ENCODE measurements at places on chromosomes 6 and 20.

DNA sequence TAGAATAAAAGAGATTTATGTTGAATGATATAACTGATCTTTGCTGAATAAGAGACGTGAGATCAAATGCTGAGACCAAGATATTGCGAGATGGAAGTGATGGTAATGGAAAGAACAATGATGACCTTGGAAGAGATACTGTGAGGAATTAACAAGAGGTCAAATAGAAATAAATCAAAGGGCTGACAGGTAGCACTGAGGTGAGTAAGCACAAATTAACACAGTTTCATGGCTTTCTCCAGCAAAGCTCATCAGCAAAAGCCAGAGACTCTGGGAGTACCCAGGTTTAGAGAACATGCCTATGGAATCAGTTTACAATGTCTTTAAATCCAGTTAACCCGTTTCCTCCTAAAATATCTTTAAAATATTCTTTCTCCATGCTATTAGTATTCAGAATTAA lies 53.3 kb downstream of the POU3F2 start:
- DNase-seq: no peak

- DNase-seq: no peak
These were observed 180.4 kb downstream of the DHX35 start for GRCh38 chr20:39142407-39143096.

DNA sequence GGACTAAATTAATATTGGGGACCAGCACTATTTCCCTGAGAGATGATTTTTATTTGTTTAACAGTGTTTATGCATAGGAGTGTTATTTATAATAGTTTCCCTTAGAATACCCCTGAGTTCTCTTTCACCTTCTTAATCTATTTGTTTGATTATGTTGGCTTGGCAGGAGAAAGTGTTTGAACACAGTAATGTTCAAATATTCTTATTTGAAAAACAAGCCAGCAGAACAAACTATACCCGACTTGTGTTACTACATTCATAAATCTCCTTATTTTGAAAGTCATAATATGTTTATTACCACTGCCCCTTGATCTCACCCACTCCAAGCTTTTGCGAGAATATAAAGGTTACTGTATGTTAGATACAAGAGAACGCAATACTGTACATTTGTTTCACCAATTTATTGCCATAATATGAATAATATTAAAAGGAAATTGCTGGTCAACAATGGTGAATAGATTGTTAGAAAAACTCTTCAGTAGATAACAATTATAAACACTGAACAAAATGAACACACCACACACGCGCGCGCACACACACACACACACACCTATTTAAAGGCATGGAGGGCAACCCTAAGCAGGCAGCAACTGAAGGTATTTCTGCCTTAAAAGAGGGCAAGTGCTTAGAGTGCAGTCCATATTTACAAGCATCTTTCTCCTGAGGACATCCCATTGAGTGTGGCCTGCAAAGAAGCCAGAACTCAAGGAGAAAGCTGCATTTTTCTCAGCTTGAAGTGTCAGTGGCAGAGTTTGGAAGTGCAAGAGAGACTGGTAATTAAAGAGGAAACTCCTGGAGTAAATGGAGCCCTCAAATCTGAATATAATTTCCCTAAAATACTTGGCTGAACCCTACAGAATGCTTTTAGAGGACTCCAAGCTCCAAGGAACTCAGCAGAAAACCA lies 279.4 kb upstream of the MAN1A1 start:
- DNase-seq: no peak

- no peak for DNase-seq
These were observed 132.4 kb upstream of the ARMC2 start for GRCh38 chr6:108715832-108716231.

GRCh38 chr20:9912858-9913434 lies 74.1 kb upstream of the PAK5 start:
- no peak for DNase-seq

DNA sequence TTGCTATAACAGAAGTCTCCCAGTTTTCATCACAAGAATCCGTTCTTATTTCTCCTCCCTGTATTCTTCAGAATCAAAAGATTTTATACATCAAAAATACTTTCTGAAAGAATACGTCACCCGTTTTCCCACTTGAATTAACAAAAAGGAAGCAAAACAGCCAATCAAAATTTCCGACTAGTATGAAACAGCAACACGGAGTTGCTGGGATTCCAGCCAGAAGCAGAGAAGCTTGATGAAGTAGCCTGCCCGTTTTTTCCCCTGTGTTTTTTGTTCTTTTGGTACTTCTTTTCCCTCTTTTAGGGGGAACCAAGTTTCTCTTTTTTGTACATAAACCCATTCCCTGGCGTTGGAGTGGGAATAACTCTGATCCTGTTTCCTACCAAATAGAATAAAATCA lies 14.6 kb downstream of the TXLNB start:
- no peak for DNase-seq

- peak; percentile 69 for DNase-seq
These were observed 46.4 kb downstream of the MOCS1 start for GRCh38 chr6:39887692-39888450.

- no peak for DNase-seq
These were observed 6.3 kb upstream of the TGM3 start for GRCh38 chr20:2289475-2289874.

GRCh38 chr6:80214436-80215022 lies 108.1 kb downstream of the BCKDHB start:
- no peak for DNase-seq

GRCh38 chr6:90249034-90249433 lies 47.6 kb downstream of the BACH2 start:
- DNase-seq: no peak

DNA sequence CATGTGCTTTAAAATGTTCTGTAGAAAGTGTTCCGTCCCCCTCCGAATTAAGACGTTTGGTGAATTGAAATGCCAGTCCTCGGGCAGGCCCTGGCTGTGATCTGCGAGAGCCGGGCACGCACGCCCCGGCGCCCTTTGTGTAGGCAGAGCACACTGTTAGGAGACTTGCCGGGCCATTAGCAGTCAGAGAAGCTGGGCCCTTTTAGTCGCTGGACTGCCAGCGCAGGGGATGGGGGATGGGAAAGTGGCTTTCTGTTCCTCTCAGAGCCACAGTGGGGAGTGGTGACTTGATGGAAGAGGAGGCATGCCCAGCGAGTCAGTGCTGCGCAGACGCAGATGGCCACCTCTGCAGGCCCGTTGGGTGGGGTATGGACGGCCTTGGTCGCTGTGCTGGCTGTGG lies 2.2 kb downstream of the PPP1R3G start:
- peak; percentile 17 for DNase-seq

DNA sequence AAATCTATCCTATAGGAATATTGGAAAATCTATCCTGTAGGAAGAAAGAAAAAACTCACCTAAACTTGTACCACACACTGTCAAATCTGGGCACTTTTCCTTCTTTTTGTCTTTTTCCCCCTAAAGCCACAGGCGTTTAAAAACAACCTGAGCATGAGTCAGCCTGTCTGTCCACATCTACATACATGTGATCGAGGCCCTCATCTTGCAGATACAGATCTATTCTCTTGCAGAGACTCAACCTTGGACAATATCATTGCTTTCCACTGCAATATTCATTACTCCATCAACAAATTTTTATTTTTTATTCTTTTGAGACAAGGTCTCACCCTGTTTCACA lies 95.9 kb upstream of the IYD start:
- no peak for DNase-seq

DNA sequence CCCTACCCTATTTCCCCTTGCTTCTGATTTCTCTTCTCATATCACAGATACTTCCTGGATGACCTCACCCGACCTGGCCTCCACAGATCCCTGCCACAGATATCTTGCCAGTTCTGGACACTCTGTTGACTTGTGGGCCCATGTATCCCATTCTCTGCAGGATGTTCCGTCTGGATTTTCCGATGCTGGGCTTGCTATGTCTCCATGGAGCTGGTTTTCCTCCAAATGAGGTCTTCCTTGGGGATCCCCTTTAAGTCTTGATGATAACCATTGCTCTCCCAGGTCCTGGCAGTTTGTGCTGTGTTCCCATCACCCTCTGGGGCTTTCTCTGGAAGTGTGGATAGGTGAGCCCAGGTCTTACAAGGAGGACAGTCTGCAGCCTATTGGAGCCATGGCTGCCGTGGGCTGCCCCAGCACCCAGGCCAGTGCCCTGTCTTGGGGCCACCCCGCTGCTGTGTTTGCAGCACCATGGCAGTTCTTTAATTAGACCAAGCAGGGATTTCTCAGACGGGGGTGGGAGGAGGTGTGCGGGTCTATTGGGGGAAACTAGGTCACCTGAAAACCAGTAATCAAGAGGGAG lies 23.9 kb downstream of the PPP1R16B start:
- no peak for DNase-seq

DNA sequence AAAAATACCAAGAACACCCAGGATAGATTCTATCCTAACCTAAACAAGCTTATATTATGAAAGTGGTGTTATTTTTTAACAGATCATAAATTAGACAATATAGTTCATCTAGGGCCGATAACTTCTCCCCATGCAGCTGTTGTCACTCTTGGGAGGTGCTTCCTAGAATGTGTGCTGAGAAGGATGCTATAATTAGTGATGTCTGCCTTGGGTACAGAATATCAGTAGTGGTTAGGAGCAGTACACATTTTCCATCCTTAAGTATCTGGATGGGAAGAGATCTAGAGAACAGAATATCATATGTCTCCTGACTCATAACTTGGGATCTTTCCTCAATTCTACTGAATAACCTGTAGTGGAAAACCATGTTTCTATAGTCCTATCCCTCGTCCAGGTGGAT lies 214.5 kb downstream of the BCKDHB start:
- DNase-seq: no peak

DNA sequence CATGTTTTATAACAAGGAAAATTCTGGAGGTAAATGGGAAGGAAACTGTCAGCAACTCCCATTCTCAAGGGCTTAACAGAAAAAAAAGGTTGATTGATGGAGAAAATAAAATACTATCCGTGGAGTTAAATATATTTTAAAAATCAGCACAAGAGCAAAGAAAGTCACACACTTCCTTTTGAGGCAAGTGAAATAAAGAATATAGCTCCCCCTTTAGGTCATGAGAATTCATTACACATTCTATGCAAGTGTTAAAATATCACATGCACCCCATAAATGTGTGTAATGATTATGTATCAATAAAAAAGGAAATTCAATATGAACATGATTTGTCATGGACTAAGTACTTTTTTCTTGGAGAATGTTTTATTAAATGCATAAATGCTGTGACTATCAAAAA lies 349.2 kb downstream of the TPBG start:
- DNase-seq: no peak

DNA sequence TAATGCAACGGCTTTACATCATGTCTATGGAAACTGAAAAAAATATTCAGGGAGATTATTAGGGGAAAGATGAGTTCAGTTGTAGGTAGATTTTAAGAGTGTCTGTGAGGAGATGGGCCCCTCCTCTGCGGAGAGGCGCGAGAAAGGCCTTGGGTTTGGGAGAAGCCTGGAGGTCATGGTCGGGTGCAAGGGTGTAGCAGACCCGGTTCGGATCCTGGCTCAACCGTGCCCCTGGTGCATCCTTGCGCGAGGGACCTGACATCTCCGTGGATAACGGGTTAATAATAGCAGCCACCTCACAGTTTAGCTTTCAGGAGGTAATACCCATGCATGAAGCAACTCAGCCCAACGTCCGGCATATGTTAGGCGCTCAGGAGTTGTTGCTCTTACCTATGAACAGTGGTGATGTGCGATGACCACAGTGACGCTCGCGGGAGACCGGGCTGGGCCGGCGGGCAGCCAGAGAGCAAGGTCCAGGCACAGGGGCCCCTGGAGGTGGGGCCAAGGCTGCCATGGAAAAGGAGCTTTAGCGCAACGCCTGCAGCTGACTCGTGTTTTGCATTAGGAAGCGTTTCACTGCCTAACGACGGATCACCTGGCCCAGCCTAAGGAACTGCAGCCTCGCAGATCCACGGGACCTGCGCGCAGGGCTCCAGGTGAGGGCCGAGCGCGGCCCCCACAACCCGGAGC lies 146.4 kb upstream of the ARID1B start:
- no peak for DNase-seq

DNA sequence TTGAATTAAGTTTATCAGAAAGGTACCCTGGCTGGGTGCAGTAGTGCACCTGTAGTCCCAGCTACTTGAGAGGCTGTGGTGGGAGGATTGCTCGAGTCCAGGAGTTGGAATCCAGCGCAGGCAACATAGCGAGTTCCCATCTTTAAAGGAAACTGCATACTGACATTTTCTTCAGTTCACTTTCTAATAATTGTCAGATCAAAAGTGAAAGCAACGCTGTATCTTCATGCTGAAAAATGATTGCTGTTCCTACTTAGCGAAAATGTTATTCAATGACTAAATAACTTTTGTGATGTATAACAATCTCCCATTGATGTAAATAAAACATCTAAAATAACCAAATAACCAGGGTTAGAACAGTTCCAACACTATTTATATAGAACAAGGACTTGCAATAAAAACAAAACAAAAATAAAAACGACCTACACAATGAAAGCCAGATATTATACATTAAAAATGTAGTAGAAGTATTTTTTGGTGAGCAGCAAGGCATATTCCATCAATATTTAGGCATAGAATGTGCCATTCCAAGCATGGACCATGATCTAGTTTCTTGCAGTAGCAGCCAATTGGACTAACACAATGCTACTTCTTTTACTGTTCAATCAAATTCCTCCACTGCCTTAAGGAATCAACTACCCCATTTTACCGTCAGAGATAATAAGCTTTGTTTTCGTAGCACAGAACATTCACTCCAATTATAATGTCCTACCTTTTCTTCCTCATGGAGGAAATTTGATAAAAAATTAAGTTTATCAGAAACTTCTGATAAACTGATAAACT lies 1.5 kb downstream of the LATS1 start:
- no peak for DNase-seq

DNA sequence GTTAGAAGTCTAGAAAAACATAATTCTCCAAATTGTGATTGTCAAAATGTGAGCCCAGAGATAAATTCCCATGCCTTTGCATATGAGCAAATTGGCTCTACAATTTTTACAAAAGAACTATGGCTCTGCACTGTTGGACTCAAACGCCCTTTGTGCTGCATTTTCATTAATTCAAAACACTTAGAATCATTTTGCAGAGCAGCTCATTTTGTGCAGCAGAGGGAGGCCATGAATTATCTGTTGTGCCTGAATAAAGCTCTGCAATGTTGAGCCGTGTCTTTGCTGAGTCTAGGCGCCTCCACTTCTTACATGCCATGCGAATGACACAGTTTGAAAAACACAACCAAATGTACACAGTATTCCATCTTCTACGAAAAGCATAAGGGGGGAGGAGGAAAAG lies 230.2 kb downstream of the PRKN start:
- DNase-seq: no peak

DNA sequence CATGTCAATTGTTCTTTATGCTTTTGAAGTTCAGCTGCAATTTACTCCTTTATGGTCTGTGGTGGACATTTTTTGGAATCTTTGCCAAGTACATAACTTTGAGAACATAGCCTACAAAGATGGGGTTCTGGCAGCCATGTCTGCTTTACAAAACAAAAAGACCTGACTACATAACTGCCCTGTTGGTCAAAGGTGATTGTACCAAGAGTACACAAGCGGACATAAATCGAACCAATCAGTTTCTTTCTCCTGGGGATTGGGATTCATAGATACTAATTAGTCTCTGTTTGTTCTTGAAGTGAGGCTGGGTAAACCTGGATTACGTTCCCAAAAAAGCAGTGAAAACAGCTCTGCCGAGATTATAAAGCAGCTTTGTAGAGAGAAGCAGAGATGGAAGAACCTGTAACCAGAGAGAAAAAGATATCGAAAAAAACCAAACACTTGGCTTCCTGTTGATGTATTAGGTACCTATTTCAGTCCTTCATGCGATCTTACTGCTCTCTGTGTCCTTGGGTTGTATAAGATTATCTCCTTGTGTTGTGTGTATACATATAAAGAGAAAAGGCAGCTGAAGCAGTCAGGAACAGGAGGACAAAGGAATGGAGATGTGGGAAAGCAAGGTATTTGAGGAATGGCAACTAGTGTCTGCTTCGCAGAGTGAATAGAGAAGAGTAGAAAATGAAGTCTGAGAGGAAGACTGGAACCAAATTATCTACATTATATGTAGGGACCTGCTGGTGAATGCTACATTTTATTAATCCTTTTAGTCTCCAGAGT lies 2.7 kb upstream of the ZFAND3 start:
- no peak for DNase-seq

All from C1 segment of cervical spinal cord (tissue), 14 donors.